ENCODE measurements at places on chromosomes 4 and X.

DNA sequence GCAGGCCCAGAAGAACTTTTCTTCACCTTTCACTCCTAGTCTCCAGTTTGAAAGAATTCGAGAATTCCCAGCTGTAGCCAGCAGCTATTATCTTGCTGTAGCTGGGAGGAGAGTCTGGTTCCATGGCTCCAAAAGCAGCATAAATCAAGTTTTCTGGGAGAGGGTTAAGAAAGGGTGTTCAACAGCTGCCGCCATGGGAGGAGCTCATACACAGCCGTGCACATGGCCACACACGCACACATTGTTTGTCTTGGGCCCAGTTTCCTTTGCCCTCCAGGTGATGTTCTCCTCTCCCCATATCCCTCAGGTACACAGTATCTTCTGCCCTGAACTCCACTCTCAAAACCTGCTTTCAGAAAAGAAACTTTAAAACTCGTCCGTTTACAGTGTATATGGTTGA is 4.1 kb upstream of the GPC3 start:
- DNase-seq = no peak

GRCh38 chr4:185183622-185184281 is 20.0 kb downstream of the CFAP97 start:
- DNase-seq = peak; percentile 86

DNA sequence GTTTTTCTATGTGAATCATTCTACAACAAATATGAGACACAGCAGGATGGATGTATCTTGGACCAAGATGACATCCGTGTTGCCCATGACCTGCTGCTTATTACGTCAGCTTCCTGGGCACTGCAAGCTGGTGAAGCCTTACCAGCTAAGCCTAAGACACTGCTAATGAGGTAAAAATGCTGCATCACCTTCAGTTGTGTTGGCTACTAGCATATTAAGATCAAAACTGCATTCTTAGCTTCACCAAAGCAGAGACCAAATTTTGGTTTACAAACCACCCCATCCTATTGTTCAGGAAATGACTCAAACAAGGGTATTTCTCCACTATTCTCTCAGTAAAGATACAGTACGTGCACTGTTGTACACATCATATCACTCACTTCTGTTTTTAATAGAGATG is 50.3 kb downstream of the MAML3 start:
- peak; percentile 80 for DNase-seq

GRCh38 chrX:23861215-23861896 is 46.4 kb downstream of the APOO start:
- no peak for DNase-seq

DNA sequence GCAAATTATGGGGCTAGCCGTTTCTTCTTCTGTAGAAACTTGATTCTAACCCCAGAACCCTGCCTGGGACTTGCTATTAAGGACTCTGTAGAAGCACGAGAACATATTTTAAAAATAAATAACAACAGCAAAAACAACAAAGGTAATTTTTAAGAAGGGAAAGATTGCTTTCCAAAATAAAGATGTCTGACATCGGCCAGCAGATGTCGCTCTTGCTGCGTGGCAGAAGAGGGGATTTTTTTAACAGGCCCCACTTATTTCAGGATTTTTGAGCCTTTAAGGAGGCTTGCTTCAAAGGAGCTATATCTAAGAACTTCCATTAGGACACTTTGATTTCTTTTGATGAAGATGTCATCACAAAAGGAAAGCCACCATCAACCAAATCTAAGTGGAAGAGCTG is 62.8 kb upstream of the EGFL6 start:
- peak; percentile 49 for DNase-seq

DNA sequence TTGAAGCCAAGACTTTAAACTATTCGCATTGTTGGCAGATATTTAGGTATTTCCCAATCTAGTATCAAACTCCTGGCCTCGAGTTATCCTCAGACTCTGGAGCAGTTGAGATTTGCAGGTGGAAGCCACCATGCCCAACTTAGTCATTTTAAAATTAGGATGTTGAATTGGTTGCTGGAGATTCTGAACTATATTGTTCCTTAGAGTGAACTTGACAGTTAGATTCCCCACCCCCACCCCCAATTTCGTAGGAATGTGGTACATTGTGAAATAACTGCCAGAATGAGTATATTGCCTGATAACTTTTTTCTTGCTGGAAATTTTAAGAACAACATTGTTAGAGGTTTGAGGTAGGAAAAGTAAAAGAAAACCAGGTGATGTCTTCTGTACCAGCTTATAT is 2.3 kb downstream of the NOCT start:
- peak; percentile 52 for DNase-seq

DNA sequence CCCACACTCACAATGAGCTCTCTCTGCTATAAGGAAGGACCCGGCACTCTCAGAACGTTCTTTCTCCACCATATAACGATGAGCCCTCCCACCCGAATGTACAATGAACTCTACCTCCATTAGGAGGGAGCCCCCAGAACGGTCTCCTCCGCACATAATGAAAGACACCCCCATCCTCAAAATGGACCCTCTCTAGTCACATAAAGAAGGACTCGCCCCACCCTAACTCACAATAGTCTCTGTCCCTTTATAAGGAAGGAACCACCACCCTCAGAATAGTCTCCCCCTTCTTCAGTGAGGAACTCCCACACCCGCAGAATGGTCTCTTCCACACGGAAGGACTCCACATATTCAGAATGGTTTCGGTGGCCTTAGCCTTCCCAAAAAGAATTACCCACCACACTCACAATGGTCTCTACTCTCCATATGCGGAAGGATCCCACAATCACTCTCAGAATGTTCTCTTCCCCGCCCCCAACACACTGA is 477 bp downstream of the SLC35A2 start:
- peak; percentile 37 for DNase-seq

DNA sequence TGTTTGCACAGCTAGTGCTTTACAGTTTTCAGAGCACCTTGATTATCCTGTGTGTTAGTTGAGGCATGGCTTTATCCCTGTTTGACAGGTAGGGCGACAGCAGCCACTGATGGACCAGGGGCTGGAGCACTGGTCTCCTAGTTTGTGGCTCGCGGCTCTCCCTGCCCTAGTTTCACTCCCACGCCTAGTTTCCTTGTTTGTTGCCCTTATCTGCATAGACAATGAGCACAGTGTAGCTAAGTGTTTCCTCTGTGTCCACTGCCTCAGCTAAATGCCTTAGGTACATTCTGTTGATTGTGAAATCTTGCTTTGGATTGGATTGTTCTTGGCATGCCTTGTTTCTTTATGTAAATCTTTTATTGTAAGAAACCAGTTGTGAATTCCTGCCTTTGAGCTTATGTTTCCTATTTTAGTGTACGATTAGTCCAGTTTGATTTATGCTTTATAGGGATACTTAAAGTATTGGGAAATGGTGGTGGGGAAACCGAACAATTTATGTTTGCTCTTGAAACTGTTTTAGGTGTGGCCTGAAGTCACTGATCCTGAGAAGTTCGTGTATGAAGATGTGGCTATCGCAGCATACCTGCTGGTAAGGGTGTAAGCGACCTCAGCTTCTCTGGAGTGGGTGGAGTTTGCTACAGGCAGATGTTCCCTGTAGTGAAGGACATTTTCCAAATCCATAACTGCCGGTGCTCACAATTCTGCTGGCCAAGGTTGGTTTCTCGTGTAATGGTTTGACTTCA is 11.0 kb downstream of the TRMT44 start:
- no peak for DNase-seq

DNA sequence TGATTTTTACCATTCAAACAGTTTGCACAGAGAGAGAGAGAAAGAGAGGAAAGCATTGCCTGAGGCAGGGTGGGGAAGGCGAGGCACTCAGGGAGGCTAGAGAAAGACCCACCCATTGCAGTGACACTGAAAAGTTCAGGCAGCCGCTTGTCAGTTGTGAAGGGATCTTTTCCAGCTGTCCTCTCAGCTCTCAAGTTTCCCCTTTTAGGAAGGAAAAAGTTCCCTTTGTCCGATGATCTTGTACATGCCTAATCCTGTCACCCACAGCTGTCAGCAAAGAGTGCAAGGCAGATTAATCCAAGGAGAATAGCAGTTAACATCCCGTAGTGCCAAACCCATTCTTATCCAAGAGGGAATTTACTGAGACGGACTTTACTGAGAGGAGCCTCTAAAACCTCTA is 255.0 kb downstream of the MAGEB5 start:
- no peak for DNase-seq

DNA sequence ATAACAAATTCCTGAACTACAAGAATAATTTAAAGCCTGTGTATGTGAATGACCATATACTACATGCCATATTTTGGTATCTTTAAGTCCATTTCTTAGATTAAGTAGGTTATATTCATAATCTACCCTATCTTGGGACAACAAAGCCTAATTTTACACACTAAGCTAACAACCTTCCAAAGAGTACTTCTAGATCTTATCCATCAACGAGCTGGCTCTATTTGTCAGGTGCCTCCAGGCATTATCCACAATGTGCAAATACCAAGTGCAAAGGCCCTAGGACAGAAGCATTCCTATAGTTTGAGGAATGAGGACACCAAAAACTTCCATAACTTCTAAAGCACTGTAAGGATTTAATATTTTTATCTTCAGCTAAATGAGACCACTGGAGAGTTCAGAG is 3.5 kb downstream of the SLBP start:
- no peak for DNase-seq

- no peak for DNase-seq
Measured at GRCh38 chr4:63580796-63581475, 828.3 kb downstream of the TECRL start.

DNA sequence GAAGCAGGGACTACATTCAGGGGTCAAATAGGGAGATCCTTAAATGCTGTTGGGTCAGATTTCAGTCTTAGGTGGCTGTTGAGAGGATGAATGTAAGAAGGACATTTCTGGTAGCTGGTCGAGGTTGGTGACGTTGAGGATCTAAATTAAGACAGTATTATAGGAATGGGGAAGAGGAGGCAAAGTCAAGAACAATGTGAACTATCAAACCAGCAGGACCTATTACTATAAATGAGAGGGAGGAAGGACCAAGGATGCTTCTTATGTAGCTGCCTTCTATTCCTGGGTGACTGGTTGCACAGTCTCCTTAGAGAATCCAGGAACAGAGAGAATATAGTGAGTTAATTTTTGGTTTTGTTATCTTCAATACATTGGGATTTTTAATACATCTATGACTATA is 118.5 kb upstream of the BMPR1B start:
- no peak for DNase-seq

GRCh38 chrX:15146515-15146914 is 123.4 kb downstream of the ASB9 start:
- no peak for DNase-seq

GRCh38 chrX:100297728-100298127 is 112.3 kb downstream of the PCDH19 start:
- DNase-seq = no peak

GRCh38 chrX:110374559-110374958 is 15.9 kb downstream of the RTL9 start:
- DNase-seq = no peak

GRCh38 chr4:109009909-109010308 is 247.1 kb upstream of the ETNPPL start:
- peak; percentile 82 for DNase-seq

GRCh38 chr4:1523907-1524636 is 117.8 kb upstream of the NKX1-1 start:
- DNase-seq = no peak

- DNase-seq = peak; percentile 87
Measured at GRCh38 chrX:45774961-45775360, 574.3 kb upstream of the DIPK2B start.

- no peak for DNase-seq
Measured at GRCh38 chrX:55142919-55143310, 54.1 kb downstream of the PAGE2 start.

- no peak for DNase-seq
Measured at GRCh38 chrX:110145311-110145710, 142.4 kb downstream of the TMEM164 start.

DNA sequence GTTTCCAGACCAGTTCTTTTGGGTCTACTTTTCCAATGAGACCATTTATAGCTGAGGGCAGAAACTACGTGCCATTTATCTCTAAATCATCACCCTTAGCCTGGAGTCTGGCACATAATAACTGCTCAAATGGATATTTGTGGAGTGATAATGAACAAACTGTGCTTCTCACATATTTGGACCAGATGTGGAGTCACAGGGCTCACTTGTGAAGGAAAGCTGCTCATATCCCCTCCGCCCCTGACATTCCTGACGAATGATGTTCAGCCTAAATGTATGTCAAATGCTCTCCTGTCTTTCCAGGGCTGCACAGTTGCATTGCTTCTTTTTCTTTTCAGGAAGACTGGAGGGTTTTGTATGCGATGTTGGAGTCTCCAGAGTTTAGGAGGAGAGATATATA is 110.1 kb downstream of the GBA3 start:
- peak; percentile 43 for DNase-seq

- no peak for DNase-seq
Measured at GRCh38 chr4:67853336-67853735, 30.5 kb downstream of the TMPRSS11D start.

DNA sequence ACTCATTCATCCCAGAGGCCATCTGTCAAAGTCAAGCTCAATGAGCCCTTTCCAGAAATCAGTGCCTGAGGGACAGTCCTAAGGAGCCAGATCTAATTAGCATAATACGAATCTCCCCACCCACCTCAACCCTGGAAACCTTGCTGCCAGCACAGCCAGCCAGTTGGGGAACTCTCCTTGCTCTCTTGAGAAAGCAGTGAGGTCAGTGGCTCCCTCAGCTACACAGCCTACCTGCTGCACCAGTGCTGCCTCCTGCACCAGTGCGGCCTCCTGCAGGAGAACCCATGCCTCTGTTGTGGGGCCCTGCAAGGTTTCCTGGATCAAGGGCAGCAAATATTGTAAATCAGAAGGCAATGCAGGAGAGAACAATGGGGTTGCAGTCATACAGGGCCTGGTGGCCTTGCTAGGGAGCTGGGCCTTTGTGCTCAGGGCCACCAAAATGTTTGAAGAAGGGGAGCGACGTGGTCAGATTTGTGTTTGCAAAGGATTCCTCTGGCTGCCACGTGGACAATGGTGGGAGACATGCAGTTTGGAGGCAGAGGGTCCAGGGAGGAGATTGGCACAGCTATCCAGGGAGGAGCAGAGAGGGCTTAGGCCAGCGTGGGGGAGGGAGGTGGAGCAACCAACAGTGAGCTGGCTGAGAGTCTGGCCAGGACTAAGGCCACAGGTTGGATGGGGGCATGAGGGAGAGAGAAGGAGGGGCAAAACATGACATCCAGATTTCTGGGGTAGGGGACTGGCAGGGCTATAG is 124.3 kb upstream of the MAMLD1 start:
- no peak for DNase-seq

GRCh38 chr4:4704267-4704666 is 155.2 kb upstream of the MSX1 start:
- DNase-seq = no peak

GRCh38 chrX:120242813-120243212 is 7.8 kb upstream of the ZBTB33 start:
- no peak for DNase-seq

- DNase-seq = peak; percentile 94
Measured at GRCh38 chr4:7831330-7831729, 108.3 kb downstream of the AFAP1 start.

DNA sequence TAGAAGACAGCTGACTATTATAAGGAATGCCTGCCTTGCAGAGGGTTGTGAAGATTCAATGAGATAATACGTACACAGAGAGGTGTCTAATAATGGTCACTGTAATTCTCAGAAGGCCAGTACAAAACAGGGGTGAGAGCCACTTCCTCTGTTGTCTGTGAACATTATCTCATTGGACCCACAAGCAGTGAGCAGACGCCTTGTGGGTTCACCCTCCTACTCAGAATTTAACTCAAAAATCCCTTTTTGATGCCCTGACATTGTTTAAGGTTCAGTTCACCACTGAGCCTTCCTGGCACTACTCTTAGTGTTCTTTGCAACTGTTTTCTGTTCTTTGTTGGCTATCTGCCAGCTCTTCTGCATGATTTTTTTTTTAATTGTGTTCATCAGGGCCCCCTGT is 467.4 kb downstream of the BCOR start:
- DNase-seq = no peak

- DNase-seq = peak; percentile 45
Measured at GRCh38 chr4:175246941-175247340, 328.8 kb downstream of the ADAM29 start.

All from fibroblast of skin of right biceps (primary cell).